Ecto neural progenitor cell (in vitro differentiated cells): ENCODE measurements at places on chromosomes 3 and 15.

DNA sequence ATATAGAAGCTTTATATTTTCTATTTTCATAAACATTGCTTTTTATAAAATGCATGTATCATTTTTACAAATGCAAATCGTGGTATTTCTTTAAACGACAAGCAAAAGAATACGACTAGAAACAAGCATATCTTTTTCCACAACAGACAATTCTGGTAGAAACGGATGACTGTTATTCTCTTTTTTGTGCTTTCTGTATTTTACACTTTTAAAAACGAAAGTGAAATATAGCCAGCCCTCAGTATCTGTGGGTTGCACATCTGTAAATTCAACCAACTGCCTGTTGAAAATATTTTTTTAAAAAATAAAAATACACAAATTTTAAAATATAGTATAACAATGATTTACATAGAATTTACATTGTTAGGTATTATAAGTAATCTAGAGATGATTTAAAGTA lies 61.3 kb downstream of the PRTG start:
- no peak for DNase-seq

GRCh38 chr3:170180079-170180907 lies 1.2 kb downstream of the PHC3 start:
- DNase-seq = no peak

GRCh38 chr15:44659056-44659455 lies 4.4 kb downstream of the SPG11 start:
- DNase-seq = no peak

GRCh38 chr15:86082619-86083380 lies 3.1 kb downstream of the AGBL1 start:
- DNase-seq = no peak

GRCh38 chr15:71708741-71709140 lies 101.6 kb upstream of the NR2E3 start:
- DNase-seq = no peak

- DNase-seq = no peak
Observed at GRCh38 chr3:71726146-71726545, 944 bp upstream of the EIF4E3 start.

DNA sequence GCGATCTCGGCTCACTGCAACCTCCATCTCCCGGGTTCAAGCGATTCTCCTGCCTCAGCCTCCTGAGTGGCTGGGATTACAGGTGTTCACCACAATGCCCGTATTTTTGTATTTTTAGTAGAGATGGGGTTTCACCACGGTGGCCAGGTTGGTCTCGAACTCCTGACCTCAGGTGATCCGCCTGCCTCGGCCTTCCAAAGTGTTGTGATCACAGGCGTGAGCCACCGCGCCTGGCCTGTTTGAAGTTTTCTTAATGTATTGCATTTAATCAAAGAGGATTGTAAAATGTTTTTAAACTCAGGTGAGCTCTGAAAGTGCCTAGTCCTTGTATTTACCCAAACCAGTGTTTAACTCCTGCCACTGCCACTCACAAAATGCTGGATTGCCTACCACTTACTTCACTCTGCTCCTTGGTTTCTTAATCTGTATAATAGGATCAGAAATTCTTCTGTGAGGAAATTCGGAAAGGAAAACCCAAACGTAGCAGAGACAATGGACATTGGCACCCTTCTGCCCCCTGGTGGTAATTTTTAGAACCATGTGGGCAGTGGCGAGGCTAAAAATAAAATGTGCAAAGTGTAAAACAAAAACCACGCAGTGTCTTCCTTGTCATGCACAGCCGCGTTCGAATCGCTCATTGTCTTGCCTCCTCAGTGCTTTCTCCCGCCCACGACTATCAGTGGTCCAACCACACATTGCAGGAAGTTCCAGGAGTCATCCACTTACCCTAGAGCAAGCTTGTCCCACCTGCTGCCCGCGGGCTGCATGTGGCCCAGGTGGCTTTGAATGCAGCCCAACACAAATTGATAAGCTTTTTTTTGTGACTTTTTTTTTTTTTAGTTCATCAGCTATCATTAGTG lies 27.3 kb downstream of the CEP19 start:
- peak; percentile 62 for DNase-seq

- no peak for DNase-seq
Observed at GRCh38 chr3:52153389-52154096, 680 bp downstream of the POC1A start.
